Iris pigment epithelial cell (primary cell): ENCODE measurements at places on chromosomes 5 and 9.

- DNase-seq = no peak
These were observed 1.4 kb upstream of the NKD2 start for GRCh38 chr5:1007221-1007680.

- DNase-seq = peak; percentile 87
These were observed 17.9 kb downstream of the TMEM245 start for GRCh38 chr9:109101810-109102209.

DNA sequence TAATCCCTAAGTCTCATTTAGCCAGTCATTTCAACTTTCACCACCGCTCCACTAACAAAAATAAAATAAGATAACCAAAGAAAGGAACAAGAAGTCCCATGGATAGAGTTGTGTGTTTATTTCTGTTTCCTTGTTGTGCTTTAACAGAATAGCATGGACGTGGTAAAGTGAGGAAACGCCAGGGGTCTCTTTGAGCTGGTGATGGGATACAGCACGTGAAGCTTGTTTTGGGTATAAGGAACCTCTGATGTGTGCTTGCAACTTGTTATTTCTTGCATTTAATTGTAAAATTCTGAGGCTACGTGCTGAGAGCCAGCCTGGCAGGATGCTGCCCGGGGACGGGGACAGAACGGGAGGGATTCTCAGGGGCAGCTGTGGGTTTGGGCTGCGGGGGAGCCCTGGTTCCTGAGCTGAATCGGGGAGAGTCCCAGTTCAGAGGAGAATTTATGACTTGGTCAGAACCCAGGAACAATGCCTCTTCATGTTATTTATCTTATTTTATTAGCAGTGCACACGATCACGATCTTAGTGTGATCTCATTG, 63.4 kb downstream of the ANKRD33B start:
- no peak for DNase-seq

GRCh38 chr9:89853931-89854330, 249.1 kb downstream of the GADD45G start:
- DNase-seq = no peak

GRCh38 chr5:174347183-174347582, 301.7 kb downstream of the NSG2 start:
- DNase-seq = no peak

DNA sequence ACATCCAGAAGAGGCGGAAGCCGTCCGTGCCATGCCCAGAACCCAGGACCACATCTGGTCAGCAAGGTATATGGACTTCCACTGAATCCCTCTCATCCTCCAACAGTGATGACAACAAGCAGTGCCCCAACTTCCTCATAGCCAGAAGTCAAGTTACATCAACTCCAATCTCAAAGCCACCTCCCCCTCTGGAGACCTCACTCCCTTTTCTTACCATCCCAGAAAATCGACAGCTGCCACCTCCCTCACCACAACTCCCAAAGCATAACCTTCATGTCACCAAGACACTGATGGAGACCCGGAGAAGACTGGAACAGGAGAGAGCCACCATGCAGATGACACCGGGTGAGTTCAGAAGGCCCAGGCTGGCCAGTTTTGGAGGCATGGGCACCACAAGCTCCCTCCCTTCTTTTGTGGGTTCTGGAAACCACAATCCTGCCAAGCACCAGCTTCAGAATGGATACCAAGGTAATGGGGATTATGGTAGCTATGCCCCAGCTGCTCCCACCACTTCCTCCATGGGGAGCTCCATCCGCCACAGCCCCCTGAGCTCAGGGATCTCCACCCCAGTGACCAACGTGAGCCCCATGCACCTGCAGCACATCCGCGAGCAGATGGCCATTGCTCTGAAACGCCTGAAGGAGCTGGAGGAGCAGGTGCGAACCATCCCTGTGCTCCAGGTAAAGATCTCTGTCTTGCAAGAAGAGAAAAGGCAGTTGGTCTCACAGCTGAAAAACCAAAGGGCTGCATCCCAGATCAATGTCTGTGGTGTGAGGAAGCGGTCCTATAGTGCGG, 130.3 kb upstream of the DMRT1 start:
- DNase-seq = no peak

DNA sequence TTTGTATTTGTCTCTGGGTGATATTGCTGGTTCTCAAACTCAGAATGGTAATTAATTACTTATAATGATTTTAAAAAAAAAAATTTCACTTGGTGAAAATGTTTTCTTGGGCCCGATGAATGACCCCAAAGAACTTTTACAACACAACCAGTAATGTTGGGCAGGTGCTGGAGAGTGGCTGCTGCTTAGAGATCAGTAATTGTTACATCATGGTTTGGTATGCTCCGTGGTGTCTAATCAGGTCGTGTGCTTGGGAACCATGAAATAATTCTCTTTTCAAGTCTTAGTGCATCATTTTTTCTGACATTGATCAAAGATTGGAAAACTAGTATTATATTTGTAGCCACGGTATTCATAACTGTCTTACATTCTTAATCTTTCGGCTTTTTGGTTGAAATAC, 29.3 kb downstream of the PCBD2 start:
- no peak for DNase-seq

DNA sequence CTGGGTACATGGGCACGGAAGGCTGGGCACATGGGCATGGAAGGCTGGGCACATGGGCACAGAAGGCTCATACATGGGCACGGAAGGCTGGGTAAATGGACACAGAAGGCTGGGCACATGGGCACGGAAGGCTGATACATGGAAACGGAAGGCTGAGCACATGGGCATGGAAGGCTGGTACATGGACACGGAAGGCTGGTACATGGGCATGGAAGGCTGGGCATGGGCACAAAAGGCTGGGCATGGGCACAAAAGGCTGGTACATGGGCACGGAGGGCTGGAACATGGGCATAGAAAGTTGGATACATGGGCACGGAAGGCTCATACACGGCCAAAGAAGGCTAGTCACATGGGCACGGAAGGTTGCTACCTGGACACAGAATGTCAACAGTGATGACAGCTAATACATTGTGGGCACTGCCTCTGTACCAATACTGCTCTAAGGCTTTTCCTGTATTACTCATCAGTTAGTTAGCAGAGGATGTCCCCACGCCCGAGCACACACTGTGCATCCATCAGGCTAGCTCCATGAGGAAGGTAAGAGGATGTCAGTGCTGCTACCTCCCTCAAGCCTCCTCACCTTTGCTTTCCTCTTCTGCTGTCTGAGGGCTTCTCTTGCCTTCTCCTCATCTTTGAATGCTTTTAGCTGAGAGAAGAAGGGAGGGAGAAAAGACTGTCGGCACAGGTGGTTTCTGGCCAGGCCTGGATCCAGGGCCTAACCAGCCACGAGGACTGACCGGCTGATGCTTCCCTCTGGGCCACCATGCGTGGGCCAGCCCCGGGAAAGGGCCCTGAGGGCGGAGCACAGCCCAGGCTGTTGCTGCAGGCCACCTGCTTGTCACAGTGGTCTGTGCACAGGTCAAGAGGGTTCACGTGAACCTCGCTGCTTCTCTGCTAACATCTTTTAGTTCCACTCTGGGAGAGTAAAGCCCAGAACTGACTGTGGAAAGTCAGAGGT, 14.3 kb downstream of the GPX3 start:
- no peak for DNase-seq

DNA sequence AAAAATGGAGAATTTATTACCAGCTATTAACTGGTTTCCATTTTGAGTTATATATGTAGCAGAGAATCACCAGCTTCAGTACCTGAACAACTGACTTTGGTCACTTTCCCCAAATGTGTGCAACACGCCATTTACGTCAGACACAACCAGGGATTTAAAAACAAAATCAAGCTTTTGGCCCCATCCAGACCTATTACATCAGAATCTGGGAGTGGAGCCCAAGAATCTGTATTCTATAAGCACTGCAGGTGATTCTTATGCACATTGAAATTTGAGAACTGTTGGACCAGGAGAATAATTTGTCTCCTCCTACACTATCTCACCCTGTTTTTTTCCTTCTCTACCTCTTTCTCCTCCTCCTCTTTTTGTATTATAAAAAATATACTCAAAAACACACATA, 295.9 kb downstream of the PRELID2 start:
- DNase-seq = no peak

DNA sequence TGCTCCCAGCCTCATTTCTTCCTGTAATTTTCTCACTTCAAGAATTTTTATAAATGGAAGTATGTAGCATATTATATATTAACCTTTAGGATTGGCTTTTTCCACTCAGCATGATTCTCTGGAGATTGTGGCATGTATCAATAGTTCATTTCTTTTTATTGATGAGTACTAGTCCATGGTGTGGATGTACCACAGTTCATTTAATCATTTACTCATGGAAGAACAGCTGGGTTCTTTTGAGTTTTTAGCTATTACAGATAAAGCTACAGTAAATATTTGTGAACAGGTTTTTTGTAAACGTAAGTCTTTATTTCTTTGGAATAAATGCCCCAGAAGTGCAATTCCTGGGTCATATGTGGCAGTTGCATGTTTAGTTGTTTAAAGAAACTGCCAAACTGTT, 76.1 kb downstream of the UHRF2 start:
- DNase-seq = no peak

DNA sequence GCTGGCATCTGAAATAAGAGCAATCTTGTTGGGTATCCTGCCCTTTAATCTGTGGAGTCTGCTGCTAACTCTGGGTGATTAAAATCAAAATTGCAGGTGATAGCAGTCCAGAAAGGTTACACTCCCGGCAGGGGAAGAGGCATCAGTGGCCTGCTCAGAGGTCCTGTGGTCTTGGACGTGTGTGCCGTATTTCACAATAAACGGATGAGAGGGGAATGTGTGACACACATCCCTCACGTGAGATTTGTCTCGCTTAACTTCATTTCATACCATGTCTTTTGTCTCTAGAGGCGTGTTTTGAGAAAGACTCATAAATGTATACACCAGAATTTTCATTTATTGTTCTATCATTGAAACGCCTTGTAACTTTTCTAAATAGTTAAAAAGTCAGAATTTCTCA, 36.6 kb downstream of the FAM240B start:
- DNase-seq = peak; percentile 41

- DNase-seq = no peak
These were observed at the start of gene CER1 for GRCh38 chr9:14722391-14723035. Gene CER1 (minus strand): TSS chr9:14722733. CDS start chr9:14722672, 61 bp downstream.

DNA sequence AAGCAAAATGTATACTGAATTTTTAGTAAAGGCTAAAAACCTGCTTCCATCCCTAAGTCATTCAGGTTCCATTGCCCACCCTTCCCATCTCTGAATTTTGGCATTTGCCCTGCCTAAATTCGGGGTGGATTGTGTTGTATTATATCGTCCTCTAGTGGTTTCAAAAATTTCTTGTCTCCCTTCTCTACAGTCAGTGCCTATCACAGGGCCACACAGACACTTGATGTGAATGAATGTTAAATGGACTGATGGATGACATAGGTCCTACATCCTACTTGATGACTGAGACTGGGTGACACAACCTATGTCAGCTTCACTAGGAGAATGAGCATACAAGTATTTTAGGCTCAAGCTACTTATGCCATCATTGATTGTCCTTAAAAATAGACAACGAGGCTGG, 45.6 kb upstream of the SLC30A5 start:
- no peak for DNase-seq

DNA sequence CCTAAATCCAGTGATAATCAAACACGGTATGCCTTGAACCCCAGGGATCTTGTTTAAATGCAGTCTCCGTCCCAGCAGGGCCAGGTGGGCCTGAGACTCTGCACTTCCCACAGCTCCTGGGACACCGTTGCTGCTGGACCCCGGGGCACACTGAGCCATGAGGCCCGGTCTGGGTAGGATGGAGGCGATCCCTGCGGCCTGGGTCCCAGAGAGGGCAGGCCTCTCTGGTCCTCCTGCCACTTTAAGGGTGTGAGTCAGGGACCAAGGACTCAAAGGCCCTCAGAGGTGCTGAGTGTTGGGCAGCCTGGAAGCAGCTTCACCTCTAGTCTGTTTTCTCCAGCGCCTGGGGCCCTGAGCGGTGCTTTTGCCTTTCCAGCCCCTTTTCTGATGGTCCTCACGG, 34.1 kb upstream of the SLC9A3 start:
- DNase-seq = no peak

GRCh38 chr9:2336055-2336454, 285.5 kb upstream of the VLDLR start:
- peak; percentile 37 for DNase-seq

- peak; percentile 22 for DNase-seq
These were observed 25.8 kb downstream of the ECPAS start for GRCh38 chr9:111458139-111459009.

DNA sequence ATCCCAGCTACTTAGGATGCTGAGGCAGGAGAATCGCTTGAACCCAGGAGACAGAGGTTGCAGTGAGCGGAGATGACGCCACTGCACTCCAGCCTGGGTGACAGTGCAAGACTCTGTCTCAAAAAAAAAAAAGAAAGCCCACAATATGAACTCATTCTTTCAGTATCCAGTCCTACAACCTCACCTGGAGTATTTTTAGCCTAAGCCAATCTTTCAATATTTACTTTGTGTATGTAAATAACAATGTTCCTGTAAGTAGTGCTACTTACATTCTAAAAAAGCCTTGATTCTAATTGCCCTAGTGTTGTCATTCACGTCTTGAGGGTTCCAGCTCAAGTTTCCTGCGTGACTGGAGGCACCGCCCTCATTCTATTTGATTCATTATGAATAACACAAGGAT, 62.0 kb downstream of the BHMT start:
- DNase-seq = no peak

DNA sequence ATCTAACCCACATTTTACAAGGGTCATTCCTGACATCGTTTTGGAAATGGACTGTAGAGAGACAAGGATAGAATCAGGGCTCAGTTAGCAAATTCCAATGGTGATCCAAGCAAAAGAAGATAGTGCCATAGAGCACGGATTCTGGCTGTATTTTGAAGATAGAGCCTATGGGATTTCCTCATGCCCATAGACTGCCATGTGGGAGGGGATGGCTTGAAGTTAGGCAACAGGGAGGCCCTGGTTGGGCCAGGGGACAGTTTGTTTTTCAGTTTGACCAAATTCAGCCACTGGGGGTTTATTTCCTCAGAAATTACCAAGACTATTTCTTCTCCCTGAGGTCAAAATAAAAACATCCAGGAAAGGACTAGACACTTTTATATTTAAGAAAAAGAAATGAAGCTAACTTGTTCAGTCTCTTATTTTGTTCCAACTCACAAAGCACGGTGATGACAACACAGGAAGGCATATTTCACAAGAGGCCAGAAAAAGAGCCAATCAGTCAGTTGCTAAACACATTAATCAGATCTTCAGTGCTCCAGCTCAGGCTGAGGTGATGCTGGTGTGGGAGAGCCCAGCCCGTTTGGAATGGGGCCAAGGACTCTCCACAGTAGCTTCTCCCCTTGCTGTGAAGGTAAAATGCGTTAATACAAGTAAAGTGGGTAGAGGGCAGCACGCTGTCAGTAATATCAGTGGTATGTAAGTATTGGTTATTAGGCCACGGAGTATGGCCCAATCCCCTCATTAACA, 4.4 kb upstream of the DCTN4 start:
- peak; percentile 98 for DNase-seq
